ENCODE measurements at places on chromosomes 2 and 18.

DNA sequence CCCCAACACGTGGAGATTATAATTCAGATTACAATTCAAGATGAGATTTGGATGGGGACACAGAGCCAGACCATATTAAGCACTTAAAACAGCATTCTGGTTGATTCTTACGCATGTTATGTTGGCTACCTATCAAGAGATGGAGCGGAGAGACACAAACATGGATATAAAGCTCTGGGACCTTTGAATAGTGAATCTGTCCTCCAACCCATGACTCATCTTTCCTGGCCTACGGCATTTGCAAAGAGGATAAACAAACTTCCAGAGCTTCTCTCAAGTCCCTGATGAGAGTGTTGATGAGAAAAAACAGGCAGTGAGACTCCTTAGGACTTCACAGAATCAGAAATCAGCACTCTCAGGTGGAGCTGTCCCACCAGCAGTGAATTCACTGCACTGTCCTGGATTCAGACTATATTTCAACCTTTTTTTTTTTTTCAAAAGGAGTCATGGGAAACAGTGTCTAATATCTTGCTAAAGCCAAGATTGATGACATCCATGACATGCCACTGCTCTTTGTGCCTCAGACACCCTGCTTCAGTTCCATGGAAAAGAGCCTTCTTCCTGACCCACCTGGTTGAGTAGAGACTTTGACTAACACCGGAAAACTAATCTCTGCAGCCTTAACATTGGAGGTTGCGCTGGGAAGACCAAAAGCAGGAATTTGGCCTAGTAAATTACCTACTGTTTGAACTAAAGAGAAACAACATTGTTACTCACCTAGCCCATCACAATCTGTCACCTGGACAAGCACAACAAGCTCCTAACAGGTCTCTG is 62.1 kb upstream of the NPAS2 start:
- DNase-seq, result no peak

- DNase-seq, result no peak
Measured at GRCh38 chr2:130328710-130329109, 14.0 kb upstream of the IMP4 start.

DNA sequence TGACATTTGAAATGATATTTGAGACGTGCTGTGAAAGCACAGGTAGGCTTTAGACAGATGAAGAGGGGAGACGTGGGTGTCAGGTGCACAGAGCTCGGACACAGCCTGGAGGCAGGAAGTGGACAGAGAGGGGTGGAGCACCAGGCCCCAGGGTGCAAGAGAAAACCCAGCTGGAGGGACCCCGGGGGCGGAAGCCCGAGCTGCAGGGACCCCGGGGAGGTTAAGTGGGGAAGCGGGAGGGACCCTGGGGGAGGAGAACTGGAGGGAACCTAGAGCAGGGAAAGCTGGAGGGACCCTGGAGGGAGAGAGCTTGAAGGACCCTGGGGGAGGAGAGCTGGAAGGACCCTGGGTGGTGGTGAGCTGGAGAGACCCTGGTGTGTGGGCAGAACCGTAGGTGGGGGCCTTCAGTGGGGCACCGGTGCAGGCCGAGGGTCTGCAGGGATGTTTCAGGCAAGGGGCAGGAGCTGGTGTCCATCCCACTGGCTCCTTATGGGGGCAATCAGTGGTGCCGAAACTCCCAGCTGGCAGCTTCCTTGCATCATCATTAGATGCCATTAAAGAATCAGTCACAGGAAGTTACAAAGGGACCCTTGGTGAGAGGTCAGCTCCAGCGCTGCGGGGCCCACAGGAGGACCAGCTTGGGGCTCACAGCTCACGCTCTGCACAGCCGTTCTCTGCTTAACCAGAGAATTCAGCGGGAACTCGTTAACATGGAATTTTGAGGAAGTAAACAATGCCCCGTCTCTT is 246.6 kb downstream of the EIPR1 start:
- DNase-seq, result no peak

- DNase-seq, result no peak
Measured at GRCh38 chr18:677145-677544, 19.7 kb downstream of the TYMS start.

GRCh38 chr2:202172439-202173211 is 65.8 kb downstream of the SUMO1 start:
- no peak for DNase-seq

- DNase-seq, result no peak
Measured at GRCh38 chr2:128345436-128346165, 26.9 kb upstream of the HS6ST1 start.

DNA sequence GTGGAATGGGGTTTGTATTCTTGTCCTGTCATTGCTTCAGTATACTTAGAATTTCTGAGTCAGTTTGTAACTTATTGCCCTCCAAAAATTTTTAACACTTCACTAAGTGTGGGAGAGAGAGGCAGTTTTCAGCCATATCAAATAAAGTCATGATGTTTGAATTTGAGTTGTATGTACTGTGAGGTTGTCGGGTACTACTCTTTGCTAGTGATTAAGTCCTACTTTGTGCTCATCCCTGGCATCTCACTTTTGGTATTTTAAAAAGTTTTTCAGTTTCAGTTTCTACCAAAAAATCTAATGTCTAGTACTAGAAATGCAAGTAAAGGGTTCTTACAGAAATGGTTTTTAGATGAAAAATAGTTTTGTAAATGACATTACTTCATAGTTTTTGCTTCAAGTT is 40.7 kb downstream of the EIF5B start:
- DNase-seq, result no peak

- DNase-seq, result no peak
Measured at GRCh38 chr2:212520340-212520739, 18.3 kb downstream of the ERBB4 start.

- DNase-seq, result no peak
Measured at GRCh38 chr2:207937823-207938222, 87.5 kb downstream of the PLEKHM3 start.

GRCh38 chr2:46915281-46915810 is at the start of gene MCFD2:
Gene MCFD2, minus strand, starts transcription at chr2:46915806. Its CDS starts 6,635 bp downstream, at chr2:46909171.
- no peak for DNase-seq

DNA sequence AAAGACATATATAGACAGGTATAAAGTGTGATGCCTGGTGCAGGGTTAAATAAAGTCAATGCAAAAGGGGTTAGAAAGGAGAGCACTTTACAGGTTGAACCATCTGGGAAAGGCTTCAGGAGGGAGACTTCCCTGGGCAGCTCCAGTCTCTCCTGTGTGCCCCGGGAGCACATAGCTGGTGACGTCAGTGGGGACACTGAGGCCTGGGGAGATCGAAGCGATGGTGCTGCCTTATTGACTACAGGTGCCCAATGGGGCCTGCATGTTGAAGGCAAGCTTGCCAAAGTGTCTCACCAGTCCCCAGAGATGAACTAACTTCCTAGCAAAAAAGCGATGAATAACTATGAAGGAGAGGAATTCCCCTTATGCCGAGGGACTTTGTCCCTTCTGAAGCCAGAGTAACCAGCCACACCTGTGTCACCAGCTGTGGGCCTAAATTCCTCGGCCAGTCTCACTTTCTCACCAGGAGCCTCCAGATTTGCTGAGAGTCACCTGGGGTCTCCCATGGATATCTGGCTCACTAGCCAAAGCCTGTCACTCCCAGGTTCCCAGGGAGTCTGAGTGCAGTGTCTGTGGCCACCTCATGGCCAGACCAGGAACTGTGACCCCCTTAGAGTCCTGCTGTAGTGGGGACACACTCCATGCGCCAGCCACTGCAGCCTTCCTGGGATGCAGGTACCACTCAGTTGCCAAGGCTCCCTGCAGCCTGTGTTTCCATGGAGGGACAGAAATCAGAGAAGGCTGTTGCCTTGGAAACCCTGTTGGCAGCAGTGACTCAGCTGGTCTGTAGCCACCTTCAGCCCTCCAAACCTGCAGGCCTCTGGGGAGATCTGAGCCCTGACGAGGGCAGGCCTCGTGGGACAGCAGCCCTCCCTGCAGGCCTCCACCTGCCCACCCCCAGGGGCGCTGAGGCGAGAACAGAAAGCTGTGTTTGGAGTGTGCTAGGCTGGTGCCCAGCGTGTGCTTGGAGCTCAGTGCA is 128.7 kb downstream of the CTIF start:
- no peak for DNase-seq

GRCh38 chr2:227394401-227394800 is 6.7 kb upstream of the SCYGR1 start:
- no peak for DNase-seq

- no peak for DNase-seq
Measured at GRCh38 chr2:62178741-62179271, 17.1 kb upstream of the B3GNT2 start.

GRCh38 chr2:115162494-115163293 is 720.3 kb downstream of the DPP10 start:
- no peak for DNase-seq

GRCh38 chr18:59360381-59360780 is 1.3 kb upstream of the LMAN1 start:
- DNase-seq, result no peak

DNA sequence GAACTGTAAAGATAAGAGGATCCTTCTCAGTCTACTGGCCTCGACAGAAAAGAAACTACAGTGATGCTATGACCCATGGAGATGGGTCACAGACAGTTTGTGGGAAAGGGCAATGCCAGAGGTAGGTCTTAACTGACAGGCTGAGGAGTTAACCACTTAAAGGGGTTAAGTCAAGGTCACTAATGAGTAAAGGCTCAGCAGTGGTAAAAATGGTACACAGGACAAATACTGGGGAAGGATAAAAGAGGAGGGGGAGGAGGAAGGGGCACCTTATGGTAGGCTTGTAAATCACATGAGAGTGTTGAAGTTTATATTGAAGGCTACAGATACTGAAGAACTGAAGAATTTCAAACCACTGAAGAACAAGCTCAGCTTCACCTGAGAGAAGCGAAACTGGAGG is 9.9 kb downstream of the IER3IP1 start:
- DNase-seq, result no peak

GRCh38 chr2:222993920-222994650 is 57.9 kb upstream of the KCNE4 start:
- DNase-seq, result no peak

DNA sequence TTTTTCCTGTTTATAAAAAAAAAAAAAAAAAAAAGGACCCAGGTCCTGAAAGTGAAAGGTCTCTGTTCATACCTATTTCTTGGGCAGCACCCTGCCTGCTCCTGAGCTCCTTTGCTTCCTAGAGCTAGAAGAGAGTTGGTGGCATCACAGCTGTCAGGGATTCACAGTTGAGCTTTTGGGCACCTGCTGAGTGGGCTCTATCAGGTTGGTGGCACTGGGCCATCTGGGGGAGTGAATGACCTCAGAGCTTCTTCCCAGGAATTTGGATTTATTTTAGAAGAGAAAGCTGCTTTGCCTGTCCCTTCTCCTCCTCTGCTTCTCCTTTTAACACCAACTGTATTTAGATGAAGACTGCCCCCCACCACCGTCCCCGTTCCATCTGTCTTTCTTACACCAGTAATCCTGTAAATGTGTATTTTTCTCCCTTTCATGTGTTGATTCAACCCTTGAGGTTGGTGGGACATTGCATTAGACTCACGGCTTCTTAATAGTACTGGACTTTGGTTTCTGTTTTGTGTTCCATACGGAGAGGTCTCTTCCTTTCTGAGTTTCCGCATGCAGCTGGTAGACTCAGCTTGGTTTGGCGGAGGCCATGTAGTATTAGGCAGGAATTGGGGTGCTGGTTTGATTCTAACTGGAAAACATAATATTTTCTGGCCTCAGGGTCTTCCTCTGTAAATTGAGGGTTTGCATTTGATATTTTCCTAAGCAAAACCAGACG is 7.6 kb upstream of the MGAT5 start:
- DNase-seq, result no peak

DNA sequence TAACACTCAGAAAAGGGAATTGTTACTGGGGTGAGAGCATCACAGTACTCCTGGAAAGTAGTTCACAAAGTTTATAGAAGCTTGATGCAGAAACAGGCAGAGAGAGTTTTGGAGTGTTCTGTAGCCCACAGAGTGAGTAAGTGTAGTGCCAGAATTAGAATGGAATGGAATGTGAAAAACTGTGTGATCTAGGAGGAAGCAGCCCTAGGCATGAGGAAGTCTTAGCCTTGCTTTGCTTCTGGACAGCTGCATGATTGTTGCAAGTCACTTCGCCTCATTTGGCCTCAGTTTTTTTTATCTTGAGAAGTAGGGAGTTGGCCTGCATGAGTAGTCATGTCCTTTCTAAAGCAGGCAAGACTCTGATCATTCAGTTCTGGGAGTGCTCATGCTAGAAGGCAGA is 10.9 kb downstream of the SERPINB12 start:
- DNase-seq, result no peak

- DNase-seq, result no peak
Measured at GRCh38 chr2:85342156-85342555, 12.2 kb downstream of the RETSAT start.

- DNase-seq, result no peak
Measured at GRCh38 chr2:74867841-74868658, 34.1 kb downstream of the HK2 start.

GRCh38 chr2:120110507-120110906 is 97.6 kb downstream of the EPB41L5 start:
- no peak for DNase-seq

DNA sequence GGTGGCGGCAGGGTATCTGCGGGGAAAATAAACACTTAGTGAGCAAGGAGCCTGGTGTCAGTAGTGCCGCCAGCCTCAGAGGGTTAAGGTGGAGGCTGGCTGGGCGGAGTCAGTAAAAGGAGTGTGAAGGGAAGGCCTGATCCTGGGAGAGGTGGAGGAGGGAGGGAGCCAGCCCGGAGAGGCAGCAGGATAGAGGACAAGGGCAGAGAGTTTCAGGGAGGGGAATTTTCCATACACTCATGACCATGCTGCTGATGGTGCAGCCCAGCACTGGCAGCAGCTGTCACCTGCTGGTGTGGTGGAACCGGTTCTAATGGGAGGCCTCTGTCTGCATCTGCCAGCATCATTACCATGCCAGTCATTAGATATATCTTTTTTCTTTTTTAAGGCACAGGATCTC is 2.0 kb upstream of the TEX44 start:
- no peak for DNase-seq

DNA sequence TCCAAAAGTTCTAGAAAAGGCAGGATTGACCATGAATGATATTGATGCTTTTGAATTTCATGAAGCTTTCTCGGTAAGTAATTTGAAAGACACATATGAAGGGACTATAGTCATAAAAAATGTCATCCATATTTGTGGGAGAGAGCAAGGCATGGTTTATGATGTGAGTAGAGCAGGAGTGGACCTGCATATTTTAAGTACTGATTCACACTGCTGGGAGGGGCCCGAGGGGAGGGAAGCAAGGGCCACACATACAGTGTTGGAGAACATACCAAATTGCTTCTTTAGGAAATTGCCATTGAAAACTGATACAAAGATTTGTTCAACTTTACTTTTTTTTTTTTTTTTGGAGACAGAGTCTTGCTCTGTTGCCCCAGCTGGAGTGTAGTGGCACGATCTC is 39.4 kb downstream of the HADHB start:
- no peak for DNase-seq

GRCh38 chr2:153152036-153152435 is 326.5 kb downstream of the RPRM start:
- no peak for DNase-seq
